Mononuclear cell (primary cell): ENCODE measurements at places on chromosomes 13 and 19. TPM values are rescaled to one million over a fixed set of nuclear protein-coding genes. Genes with fewer than 3 reads are reported as not detected.

Gene ADPRHL1
- 0.52 TPM for total RNA-seq

Gene ZNF470
- total RNA-seq: 0.94 TPM

Gene KLK12
- total RNA-seq: not detected

Gene ZNF573
- total RNA-seq: 3.1 TPM

Gene RFPL4AL1
- not detected for total RNA-seq

Gene FGF21
- not detected for total RNA-seq

Gene C1QTNF9
- total RNA-seq: not detected

Gene CASP14
- total RNA-seq: not detected

Gene GDF15
- not detected for total RNA-seq

Gene FOXA3
- total RNA-seq: not detected

Gene CEACAM4
- 3.9 TPM for total RNA-seq

Gene CLEC4G
- total RNA-seq: 0.63 TPM

Gene CLEC17A
- 1.6 TPM for total RNA-seq

Gene GFY
- total RNA-seq: not detected

Gene ZNF554
- total RNA-seq: 1.8 TPM

Gene BEST2
- not detected for total RNA-seq

Gene ZNF443
- total RNA-seq: 2.3 TPM

Gene BCL3
- 33.0 TPM for total RNA-seq

Gene TNFSF13B
- 36.6 TPM for total RNA-seq

Gene TINCR
- 0.84 TPM for total RNA-seq
